ENCODE measurements at places on chromosomes 1 and 21.
A peak's percentile ranks its signal among the peaks of the same experiment; 100 is the strongest.

- DNase-seq = no peak
Measured at GRCh38 chr1:103129255-103129654, 20.9 kb upstream of the COL11A1 start.

GRCh38 chr1:40078512-40079333 is 18.3 kb downstream of the PPT1 start:
- peak; percentile 83 for DNase-seq

GRCh38 chr1:17890815-17891191 is 135.7 kb downstream of the ACTL8 start:
- no peak for DNase-seq

- DNase-seq = no peak
Measured at GRCh38 chr1:22229379-22229778, 86.5 kb upstream of the WNT4 start.

DNA sequence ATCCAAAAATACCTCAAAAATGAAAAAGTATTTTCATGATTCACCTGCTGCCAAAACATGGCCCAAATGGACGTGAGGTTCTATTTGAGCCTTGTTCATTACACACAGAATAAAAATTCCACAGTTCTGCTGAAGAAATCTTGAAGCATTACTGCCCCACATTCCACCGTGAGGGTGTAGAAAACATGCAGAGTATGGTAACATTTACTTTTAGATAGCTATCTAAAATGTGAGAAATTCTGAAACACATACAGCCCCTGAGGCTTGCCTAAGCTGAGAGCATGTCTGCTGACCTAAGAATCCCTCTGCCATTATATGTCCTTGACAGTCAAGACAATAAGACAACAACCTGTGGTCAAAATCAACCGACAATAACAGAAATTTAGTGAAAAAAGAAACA is 186.5 kb downstream of the DSCAM start:
- no peak for DNase-seq

DNA sequence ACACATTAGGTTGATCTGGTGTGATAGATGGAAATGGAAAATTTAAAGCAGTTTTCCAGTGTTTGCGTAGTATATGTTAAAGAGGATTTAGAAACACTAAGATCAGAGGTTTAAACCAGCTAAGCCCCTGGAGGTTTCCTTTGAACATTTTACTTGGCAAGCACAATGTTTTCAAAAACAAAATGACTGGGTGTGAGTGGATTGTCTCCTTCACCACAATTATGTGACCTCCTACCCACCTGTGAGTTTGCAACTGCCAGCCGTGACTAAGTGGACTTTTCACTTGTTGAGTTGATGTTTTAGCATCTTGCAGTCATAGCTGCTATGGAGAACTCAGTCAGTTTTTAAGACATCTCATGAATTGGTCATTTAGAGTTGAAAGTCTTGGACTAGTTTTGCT is 4.7 kb downstream of the CCDC190 start:
- no peak for DNase-seq

GRCh38 chr1:12472798-12473551 is 145.0 kb downstream of the DHRS3 start:
- no peak for DNase-seq

GRCh38 chr1:117416004-117416403 is 48.8 kb downstream of the MAN1A2 start:
- DNase-seq = no peak

GRCh38 chr1:43452789-43453441 is 816 bp downstream of the HYI start:
- peak; percentile 54 for DNase-seq

DNA sequence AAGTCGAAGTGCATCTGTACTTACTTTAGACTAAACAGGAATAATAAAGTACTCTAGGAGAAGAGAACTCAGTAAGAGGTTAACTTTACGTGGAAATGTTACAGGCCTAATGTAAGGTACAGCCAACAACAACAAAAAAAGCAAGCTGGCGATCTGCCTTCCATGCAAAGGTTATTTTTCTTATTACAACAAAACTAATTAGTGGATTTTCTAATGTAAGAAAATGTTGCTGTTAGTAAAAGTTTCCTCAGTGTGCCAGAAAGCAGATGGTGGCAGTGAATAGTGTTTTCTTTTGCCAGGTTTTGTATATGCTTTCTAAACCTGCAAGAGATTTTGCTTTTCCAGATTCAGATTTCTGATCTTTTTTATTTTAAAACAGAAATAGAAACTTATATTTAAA is 179.2 kb downstream of the NFIA start:
- DNase-seq = peak; percentile 39

GRCh38 chr1:204207136-204207616 is 6.6 kb downstream of the GOLT1A start:
- peak; percentile 77 for DNase-seq

DNA sequence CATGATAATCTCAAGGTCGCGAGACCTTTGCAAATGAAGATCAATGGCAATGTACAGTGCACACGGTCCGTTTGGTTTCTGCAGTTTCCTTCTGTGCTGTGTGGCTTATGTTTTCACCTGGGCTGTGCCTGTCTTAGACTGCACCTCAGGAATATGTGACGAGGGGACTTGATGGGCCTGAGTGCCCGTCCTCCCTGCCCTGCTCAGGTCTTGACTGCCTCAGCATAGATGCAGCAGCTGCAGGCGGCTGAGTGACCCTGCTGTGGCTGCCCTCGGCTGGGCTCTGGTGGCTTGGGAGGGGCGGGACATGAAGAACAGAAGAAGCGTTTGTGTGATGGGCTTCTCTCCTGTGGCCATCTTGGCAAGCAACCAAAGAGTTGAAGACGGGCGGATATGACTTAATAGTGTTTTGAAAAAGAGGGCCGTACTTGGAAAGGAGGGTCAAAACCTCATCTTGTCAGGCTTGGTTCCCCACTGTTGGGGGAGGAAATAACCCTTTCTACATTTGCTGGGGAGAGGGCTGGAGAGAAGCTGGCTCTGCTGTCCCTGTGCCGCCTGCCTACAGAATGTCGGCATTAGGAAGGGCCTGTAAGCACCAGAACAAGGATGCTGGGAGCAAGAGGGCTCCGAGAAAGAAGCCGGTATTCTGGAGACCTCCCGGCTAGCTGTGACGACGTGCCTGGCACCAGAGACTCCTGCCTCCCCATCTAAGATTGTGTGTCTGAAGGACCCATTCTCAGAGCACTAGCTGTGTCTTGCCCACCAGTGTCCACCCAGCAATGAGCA is 7.1 kb downstream of the MYBPHL start:
- DNase-seq = peak; percentile 56

DNA sequence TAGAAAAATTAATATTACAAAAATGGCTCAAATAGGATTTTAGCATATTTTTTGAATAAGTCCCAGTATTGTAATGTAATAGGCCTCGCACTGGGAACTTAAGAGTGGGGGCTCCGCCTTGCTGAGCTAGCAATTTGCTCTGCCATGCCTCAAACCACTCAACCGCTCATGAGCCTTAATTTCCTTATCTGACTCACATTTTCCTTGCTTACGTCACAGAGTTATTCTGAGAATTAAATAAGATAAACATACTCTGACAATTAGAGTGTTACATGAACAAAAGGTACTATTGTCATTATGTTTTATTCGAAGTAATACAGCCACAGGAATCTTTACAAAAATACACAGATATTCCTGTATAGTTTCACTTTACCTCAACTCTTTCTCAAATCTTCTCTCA is 108.1 kb downstream of the SLC44A5 start:
- no peak for DNase-seq

- no peak for DNase-seq
Measured at GRCh38 chr1:158563853-158564252, 6.5 kb downstream of the OR6P1 start.

GRCh38 chr1:245829826-245830225 is 675.0 kb downstream of the KIF26B start:
- no peak for DNase-seq

DNA sequence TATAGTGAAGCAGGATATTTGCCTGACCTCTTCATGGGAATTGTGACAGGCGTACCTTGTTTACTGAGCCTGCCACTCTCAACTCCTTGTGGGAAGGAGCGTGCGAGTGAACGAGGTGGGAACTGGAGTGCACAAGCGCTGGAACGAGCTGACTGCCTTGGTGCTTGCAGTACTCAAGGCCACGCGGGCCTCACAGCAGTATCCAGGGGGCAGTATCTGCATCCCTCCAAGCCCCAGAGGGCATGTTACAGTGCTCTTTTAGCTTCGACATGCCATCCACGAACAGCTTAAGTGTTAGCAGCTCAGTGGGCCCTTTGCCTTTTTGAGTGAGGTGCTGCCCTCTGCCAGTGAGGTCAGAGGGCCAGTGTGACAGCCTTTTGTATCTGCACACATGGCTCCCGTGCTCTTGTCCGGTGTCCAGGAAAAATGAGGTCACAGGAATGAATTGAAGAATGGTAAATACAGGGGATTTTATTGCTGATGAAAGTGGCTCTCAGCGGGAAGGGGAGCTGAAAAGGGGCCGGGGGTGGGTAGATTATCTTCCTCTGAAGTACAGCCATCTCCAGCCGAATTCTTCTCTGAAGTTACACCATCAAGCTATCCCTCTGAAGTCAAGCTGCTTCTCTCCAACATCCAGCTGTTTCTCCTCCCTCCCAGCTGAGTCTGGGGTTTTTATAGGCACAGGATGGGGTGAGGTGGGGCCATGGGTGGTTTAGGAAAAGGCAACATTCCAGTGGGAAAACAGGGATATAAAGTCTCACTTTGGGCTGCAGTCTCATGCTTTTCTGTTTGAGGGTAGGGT is 69.3 kb downstream of the EPB41 start:
- no peak for DNase-seq

GRCh38 chr21:26935977-26936376 is 30.9 kb downstream of the ADAMTS5 start:
- peak; percentile 82 for DNase-seq

- no peak for DNase-seq
Measured at GRCh38 chr1:1764876-1765470, 13.3 kb downstream of the NADK start.

DNA sequence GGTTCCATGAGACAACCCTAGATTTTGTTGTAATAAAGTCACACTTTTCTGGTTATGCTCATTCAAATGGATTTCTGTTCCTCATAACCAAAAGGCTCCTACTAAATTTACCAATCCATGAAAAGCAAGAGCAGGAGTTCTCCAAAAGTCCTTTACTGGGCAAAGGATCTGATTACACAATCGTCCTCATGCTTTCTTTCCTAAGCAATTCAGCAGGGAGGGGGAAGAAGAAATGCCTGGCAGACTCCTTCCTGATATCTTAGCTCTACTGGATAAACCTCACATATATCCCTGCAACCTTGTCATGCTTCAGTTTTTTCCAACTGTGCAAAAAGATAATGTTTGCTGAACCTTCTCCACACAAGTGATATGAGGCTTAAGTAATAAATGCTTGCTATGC is 67.6 kb upstream of the GUCA2B start:
- DNase-seq = no peak

DNA sequence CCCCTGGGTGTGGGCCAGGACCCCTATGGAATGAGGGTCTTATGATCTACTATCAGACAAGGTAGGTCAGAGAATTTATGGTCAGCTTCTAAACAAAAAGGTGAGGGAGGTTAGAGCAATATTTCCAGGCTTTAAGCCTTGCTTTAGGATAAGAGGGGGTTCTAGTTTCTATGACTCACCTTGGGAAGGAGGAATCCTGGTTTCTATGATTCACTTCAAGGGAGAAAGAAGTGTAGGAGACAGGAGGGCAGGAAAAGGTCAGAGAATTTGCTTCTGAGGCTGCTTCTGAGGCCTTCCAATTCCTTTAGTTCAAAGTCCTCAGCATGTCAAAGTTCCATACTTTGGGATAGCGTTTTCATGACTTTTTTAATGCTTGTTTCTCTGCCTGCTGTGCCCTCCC is 35.2 kb downstream of the RGL1 start:
- DNase-seq = no peak

DNA sequence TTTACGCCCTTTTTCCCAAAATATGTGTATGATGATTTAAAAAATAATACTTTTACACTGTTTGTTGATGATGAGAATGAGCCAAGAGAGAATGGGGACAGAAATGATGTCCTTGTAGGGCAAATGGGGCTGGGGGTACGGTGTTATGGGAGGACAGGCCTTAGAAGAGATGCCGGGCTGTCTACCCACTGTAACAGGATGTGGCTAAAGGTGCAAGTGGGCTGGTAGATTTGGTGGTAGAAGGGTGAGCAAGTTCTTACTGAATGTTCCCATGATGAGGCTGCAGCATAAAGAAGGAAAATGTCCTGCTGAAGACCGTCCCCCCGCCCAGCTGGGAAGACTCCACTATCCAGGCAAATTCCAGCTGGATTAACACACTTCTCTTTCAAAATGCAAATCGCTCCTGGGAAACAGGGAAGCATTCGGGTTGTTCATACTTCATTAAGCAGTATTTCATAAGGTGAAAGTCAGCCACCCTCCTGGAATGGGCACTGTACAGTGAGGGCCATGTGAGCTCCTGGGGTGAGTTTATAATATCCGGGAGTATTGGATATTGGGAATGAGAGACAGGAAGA is 14.0 kb downstream of the GPA33 start:
- DNase-seq = no peak

DNA sequence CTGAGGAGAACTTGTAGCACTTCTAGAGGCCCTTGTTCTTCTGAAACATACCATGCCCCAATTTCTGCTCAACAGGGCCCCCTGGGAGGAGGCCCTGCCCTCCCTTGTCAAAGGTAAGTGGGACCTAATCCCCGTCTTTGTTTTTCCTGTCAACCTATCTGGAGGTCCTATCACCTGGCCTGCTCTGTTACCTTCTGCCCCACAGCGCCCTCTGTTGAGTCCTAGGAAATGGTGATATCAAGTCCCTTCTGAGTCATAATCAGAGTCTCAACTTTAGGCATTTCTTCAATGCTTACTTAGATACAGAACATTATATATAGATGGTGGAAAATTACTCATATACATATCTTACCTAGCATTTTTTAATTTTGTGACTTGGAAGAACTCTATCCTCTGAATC is 28.2 kb upstream of the FCRL4 start:
- no peak for DNase-seq

- no peak for DNase-seq
Measured at GRCh38 chr21:31273278-31273677, 70.8 kb downstream of the TIAM1 start.

DNA sequence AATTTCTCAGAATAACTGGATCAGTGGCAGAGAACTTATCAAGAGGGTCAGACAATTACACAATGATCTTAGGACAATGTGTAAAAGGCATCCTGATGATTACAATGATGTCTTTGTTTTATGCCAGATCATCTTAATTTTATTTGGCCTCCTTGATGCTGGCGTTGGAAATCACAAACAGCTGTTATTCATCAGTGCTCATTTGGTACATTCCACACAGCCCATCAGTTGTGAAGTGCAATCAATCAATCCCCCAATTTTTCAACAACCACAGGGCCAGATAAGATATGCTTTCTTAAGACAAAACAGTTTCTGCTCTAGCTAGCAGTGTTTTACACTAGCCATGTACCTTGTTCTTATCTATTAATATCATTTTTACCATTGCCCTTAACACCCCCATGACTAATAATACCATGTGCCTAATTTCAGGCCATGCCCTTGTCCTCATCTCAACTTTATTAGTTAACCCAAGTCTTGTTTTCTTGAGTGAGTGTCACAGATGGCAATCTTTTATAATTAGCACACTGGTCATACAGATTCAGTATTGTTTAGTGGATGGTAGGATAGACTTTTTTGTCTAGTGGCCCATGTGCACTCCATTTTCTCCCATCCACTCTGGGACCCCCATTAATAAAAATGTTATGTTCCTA is 40.8 kb upstream of the COL24A1 start:
- no peak for DNase-seq
